ENCODE measurements at places on chromosomes 4 and X. TPM values are rescaled to one million over a fixed set of nuclear protein-coding genes. Genes with fewer than 3 reads are reported as not detected.

TSPAN7 gene
- total RNA-seq: 69.7 TPM

DNA sequence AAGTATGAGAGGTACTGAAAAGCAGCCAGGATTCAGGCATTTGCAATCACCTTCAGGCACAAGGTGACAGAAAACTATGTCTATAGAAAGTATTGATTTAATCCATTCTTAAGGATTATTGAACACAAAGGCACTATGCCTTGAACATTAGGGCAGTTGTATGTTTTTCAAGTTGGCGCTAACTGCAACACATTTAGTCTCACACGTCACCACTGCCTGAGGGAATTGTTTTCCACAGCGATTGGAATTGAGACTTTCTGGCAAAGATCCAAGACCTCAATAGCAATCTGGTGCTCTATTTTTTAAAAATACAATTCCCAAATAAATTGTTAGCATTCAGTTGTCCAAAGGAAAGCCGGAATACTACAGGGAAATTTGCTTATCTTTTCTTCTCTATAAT is 52.7 kb upstream of the FTHL17 start:
- DNase-seq: no peak

DNA sequence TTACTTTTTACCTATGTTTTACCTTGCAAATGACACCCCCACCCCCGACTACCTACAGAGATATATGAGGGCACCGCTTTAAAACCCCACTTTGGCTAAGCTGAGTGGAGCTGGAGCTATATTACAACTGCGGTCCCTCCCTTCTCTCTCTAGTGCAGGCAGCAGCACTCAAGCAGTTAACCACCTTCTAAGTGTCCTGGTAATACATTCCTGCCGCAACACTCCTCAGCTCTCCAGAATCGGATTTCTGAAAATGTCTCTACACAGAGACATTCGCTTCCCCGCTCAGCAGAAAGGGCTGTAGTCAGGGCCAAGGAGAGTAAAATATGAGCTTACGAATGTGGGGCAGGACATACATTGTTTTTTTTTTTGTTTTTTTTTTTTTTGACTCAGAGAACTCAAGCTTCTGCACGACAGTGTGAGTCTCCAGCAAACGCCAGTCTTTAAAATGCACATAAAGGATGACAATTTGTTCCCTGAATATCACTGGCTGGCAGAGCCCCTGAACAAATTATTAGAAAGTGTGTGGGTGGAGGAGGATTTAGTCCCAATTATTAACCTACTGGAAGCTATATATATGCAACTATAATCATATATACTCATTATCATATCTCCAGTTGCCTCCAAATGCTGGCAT is 287.0 kb upstream of the TET2 start:
- DNase-seq: no peak

MRPL1 gene
- total RNA-seq: 75.9 TPM

DNA sequence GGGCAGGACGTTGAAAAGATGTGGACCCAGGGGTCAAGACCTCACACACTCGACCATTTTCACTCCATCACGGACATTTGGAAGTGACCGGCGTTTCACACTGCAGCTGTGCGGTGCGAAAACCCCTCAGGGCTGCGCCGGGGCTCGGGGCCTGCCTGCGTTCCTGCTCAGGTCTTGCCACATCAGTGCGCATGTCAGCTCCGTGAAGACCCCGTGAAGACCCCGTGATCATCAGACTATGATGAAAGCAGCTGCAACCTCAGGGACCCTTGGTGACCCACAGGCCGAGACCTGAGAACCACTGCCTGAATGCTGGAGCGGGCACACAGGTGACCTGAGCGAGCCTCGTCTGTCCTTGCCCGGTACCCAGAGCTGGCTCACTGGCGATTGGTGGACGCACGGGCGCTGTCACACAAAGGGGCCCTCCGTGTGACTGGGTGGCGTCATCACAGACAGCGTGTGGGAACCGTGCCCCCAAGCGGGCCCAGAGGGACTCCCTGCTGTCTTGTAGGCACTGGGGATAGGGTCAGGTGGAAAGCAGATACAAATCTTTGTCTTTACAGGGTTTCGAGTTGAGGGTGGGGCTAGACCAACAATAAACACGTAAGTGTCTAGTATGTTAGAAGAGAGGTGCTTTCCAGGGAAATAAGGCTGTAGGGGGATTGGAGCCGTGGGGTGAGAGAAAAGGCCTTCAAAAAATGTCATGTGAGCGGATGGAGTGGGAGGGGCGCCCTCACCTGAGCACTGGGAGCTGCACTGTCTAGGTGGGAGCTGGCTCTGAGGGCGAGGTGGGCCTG is 12.7 kb downstream of the MSANTD1 start:
- DNase-seq: no peak

DNA sequence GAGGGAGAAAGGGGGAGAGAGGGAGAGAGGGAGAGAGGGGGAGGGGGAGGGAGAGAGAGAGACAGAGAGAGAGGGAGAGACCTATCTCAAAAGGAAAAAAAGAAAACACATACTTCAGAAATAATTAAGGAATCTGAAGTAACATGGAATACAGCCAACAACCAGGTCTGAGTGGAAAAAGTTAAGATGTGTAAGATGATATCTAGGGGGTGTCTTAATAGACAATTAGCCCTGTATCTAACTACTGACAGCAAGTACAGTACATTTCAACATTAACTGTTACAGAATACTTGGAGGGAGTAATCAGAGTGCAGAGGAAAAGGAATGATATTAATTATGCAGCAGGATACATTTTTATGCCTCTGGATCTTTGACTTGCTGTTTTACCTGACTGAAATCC is 22.4 kb downstream of the NUP54 start:
- DNase-seq: no peak

DNA sequence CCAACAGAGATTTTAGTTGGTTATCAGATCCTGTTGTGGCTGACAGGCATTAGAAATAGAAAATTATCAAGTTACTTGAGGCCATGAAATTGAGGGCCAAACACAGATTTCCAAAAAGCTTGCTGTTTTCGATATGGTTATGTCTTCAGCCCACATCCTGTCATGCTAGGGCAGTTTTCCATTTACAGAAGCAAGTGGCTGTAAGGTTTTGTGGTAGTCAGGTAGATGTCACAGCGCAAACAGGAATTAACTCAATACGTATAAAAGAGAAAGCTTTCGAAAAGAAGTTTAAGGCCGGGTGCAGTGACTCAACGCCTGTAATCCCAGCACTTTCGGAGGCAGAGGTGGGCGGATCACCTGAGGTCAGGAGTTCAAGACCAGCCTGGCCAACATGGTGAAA is 104.6 kb downstream of the DMD start:
- DNase-seq: no peak

DNA sequence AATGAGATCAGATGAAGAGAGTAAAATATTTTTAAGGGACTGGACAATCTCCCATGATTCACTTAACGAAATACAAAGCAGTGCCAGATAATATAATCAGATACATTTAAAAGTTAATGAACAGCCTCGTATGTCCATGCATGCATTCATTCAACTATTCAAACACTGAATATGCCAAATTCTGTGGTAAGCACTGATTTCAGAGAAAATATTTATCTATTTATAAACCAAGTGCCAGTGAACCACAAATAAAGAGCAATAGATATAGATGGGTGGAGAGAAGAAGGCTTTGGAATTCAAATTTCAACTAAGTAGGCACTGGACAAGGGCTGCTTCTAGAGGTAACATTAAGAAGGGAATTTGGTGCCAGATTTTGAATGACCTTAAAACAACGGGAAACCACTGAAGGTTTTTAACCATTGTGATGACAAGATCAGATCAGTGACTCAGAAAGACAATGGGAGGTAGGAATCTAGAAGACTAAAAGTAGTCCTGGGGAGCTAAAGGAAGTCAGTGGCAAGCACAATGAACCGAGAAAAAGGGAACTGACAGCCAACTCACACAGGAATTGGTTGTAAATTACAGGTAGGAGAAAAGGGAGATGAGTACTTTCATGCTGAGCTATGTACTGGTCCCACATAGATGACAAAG is 14.2 kb downstream of the ELOVL6 start:
- no peak for DNase-seq

YY2 gene
- total RNA-seq: not detected

PFKFB1 gene
- not detected for total RNA-seq

GRCh38 chr4:189940178-189941004 is at the start of gene FRG1:
FRG1 (plus strand) TSS chr4:189940872; CDS start chr4:189941010, 138 bp downstream.
- peak; percentile 96 for DNase-seq

- DNase-seq: no peak
These were observed 123.2 kb upstream of the FAM9C start for GRCh38 chrX:13167481-13168231.

GRCh38 chrX:100407784-100408712 is 2.0 kb downstream of the PCDH19 start:
- no peak for DNase-seq

Data from uterus (tissue), 4 donors.